ENCODE measurements at places on chromosomes 3 and 15. TPM values are rescaled to one million over a fixed set of nuclear protein-coding genes. Genes with fewer than 3 reads are reported as not detected.

U2SURP gene
- 148 TPM for total RNA-seq

UBE2E2 gene
- 89.8 TPM for total RNA-seq

C3orf52 gene
- 2.4 TPM for total RNA-seq

NCK1 gene
- total RNA-seq, result 28.3 TPM

PDZRN3 gene
- 3.4 TPM for total RNA-seq

ERC2 gene
- total RNA-seq, result 24.8 TPM

ARIH1 gene
- 53.5 TPM for total RNA-seq

GABRR3 gene
- total RNA-seq, result not detected

All from neural progenitor cell (in vitro differentiated cells).